GM12865 (cell line): ENCODE measurements at places on chromosomes 16 and 17.
A peak's percentile ranks its signal among the peaks of the same experiment; 100 is the strongest.

- no peak for DNase-seq
Observed at GRCh38 chr16:58906981-58907715, 173.0 kb upstream of the GOT2 start.

- no peak for DNase-seq
Observed at GRCh38 chr17:60496041-60496440, 30.0 kb downstream of the APPBP2 start.

DNA sequence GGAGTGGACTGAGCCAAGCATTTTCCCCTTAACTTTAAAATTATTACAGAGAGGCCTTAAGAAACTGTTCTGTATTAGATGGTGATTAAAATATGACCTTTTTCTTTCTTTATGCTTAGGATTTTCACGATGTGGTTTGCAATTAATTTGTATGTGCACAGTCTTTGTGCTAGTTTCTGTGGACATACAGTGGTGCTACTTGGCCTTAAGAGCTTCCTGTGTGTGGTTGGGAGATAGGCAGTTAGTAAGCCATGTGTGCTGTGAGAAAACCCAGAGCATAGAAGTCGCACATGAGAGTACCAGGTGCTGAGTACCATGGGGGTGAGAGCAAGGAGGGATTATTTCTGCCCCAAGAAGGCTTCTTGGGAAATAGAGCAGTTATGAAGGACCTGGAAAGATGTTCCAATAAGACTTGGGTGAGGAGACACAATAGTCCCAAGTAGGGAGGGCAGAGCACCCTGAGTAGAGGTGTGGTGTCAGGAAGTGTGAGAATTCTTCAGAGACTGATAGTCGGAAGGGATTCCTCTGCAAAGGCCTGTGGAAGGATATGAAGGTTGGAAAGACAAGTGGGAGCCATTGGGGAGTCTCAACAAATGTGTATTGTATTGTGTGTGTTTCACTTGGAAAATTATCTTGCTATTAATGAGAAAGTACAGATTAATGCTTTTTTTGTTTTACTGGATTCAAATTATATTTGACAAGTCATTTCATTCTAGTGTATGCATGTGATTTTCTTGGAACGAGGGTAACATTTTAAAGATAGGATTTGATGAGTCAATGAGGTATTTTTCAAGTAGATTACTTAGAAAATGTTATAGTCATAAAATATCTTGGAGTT is 239.9 kb downstream of the PRKCA start:
- DNase-seq = peak; percentile 90

DNA sequence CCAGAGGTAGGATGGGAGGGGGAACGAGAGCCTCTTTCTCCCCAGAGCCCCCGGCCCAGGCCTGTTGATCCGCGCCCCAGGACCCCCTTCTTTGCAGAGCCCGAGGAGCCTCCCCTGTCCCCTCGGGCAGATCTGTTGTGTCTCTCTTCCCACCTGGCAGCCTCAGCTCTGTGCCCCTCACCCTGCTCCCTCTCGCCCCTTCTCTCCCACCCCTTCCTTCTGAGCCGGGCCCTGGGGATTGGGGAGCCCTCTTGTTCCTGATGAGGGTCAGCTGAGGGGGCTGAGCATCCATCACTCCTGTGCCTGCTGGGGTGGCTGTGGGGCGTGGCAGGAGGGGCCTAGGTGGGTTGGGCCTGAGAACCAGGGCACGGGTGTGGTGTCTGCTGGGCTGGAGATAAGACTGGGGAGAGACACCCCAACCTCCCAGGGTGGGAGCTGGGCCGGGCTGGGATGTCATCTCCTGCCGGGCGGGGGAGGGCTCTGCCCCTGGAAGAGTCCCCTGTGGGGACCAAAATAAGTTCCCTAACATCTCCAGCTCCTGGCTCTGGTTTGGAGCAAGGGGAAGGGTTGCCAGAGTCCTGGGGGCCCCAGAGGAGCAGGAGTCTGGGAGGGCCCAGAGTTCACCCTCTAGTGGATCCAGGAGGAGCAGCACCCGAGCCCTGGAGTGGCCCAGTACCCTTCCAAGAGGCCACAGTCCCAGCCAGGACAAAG is 65.4 kb downstream of the MRC2 start:
- DNase-seq = peak; percentile 18

GRCh38 chr16:77928096-77928495 is 94.3 kb upstream of the CLEC3A start:
- no peak for DNase-seq

GRCh38 chr17:31391496-31391949 is at the start of gene RAB11FIP4:
TSS of gene RAB11FIP4 (plus strand) at chr17:31391675. CDS start at chr17:31391853, 178 bp downstream.
- no peak for DNase-seq

DNA sequence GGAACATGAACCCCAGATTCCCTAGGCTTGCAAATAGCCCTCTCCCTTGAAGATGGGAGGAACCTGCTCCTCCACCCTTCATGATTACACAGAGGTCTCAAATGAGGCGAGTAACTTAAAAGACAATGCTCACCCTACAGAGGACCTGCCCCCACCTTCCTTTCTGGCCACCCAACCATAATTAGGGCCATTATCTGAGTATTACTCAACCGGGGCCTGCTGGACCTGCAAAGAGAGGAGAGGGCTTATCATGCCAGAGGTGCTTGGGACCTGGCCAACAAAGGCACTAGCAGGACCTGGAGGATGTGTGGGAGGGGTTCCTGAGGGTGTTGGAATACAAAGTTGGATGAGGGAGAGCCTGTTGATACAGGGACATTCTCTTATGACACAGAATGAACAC is 42.4 kb downstream of the RNF157 start:
- no peak for DNase-seq

DNA sequence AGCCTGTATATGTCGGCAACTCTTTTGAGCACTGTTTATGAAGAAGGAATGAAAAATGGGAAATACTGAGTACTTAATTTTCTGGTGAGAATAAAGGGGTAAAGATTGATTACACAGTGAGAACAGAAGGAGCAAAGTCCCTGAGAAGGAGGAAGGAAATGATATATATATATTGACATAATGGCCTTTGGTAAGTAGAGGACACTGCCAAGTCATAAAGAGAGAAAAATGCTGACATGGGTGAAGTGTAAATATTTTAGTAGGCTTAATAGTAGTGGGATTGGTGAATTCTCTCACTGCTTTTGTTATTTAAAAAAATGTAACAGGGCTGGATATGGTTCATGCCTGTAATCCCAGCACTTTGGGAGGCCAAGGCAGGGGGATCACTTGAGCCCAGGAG is 16.2 kb downstream of the VMP1 start:
- no peak for DNase-seq

- DNase-seq = no peak
Observed at GRCh38 chr17:46929413-46929812, 6.5 kb downstream of the GOSR2 start.

DNA sequence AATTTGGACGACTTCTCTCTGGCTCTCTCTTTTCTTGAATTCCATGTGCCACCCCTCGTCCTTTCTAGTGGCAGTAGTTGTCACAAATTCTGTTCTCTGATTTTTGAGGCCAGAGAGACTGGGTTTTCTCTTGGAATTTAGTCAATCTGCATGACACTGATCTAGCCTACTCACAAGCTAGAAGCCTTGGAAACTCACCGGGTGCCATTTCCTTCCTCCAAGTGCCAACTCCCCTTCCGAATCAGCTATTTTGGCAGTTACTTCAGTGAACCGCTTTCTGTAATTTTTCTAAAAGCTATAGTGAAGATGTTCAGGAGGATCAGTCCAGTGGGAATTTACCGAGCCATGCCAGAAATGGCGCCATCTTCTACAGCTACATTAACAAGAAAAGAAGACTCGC is 228.9 kb downstream of the PMP22 start:
- no peak for DNase-seq

DNA sequence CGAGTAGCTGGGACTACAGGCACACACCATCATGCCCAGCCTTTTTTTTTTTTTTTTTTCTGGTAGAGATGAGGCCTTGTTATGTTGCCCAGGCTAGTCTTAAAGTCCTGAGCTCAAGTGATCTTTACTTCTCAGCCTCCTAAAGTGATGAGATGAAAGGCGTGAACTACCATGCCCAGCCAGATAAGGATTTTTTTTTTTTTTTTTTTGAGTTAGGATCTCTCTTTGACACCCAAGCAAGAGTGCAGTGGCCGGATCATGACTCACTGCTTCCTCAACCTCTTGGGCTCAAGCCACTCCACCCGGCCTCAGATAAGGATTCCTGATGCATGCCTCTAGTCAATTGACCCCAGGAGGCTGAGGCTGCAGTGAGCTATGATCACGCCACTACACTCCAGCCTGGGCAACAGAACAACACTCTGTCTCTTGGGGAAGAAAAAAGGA is 11.2 kb upstream of the PLEKHG4 start:
- DNase-seq = no peak

GRCh38 chr17:33889040-33889439 is 366.0 kb upstream of the CCL2 start:
- no peak for DNase-seq

GRCh38 chr17:80818871-80819270 is 172.8 kb upstream of the CHMP6 start:
- DNase-seq = no peak

DNA sequence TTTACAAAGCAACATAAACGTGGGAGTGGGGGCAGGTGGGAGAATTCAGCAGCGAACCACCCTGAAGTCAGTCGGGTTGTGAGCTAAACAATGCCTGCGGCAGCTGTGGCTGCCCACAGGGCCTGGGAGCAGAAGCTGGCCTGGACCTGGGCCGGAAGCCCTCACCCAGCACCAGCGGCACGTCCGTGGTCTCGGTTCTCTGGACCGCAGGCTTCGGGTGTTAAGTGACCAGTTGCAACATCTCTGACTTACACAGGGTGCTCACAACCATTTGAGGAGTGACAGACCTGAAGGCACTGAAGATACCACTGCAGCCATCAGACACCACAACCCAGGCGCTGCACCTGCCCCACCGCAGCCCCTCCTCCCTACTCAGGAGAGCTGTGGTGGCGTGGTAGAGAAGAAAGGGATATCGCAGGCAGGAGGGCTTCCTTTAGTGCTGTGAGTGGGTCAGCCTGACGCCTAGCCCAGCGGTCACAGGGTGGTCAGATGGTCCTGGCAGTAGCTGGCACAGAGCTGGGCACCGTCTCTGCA is 33.8 kb downstream of the CBFA2T3 start:
- no peak for DNase-seq

- DNase-seq = no peak
Observed at GRCh38 chr16:26598998-26599784, 467.5 kb upstream of the C16orf82 start.

GRCh38 chr17:71276079-71276478 is 844.7 kb upstream of the SOX9 start:
- DNase-seq = no peak
